ENCODE measurements at places on chromosomes 2 and 18.

DNA sequence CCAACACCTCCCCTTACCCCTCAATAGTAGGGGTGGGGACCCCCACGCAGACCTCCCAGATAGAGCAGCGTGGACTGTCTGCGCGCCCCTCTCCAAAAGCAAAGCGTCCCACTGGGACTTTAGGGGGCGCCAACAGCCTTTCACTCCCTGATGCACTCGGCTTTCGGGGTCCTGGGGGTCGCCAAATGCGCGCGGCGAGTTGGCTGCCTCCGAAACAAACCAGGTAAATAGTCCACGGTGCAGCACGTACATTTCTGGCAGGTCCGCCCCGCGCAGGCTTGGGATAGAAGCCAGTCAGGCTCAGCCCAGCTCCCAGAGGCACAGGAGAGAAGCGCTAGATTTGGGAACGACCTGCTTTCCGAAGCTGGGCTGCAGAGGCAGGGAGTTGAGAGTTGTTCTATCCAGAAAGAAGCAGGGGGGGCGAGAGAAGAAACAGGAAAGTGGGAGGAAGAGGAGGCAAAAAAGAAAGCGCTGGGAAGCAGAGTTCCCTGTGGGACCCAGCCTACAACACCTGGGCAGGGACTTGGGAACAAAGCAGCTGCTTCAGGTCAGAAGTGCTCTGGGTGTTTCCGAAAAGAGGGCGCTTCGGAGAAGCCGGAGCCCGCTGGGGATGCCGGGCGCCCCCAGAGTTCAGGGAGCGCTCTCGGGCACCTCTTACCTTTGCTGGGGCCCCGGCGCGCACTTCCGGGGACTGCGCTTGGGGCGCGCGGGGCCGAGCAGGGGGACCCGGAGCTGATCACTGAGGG, 544 bp downstream of the EVA1A start:
- DNase-seq, result no peak

GRCh38 chr2:138948070-138948539, 167.9 kb upstream of the NXPH2 start:
- DNase-seq, result no peak

DNA sequence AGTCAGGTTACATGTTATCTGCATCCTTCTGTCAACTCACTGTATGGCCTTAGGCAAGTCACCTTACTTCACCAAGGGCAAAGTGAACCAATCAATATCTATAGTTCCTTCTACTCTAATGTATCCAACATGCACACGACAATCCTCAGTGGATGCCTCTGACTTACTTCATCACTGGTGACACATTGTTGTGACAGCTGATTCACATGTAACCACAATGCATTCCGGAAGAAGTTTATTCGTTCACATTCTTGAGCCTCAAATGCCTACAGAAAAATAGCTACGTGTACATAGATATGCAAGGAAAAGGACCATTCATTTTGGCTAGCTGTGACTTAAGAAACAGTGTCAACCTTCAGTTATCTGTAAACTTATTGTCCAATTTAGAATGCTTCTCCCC, 26.3 kb upstream of the EPG5 start:
- no peak for DNase-seq

GRCh38 chr2:6934758-6935651, 17.8 kb downstream of the RNF144A start:
- DNase-seq, result no peak

GRCh38 chr2:220550995-220551700, 923.7 kb downstream of the SLC4A3 start:
- DNase-seq, result no peak

DNA sequence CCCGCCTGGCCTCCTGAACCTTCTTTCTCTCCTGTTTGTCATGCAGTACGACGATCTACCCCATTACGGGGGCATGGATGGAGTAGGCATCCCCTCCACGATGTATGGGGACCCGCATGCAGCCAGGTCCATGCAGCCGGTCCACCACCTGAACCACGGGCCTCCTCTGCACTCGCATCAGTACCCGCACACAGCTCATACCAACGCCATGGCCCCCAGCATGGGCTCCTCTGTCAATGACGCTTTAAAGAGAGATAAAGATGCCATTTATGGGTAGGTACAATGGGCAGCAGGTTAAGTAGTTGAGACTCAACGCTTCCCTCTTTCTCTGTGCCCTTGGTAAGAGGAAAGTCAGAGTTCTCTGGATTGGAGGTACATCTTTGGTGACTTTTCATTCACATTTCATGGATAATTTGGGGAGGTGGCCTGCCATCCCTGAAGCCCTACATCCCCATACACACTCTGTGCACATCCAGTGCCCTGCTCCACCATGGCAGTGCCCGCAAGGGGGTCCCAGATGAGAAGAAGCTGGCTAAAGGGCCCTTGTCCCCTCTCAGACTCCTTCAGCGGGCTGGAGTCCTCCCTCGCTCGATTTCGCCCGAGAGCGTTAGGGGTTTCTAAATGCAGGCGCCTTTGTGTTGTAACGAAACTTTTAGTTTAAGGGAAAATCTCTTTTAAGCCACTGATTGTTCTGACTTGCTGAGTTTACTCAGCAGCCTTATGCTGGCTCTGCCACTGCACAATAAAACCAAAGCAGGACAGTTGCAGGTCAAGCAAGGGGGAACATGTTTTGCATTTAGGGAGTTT, 3.0 kb downstream of the MEIS1 start:
- no peak for DNase-seq
